ENCODE measurements at places on chromosomes 11 and 22.

DNA sequence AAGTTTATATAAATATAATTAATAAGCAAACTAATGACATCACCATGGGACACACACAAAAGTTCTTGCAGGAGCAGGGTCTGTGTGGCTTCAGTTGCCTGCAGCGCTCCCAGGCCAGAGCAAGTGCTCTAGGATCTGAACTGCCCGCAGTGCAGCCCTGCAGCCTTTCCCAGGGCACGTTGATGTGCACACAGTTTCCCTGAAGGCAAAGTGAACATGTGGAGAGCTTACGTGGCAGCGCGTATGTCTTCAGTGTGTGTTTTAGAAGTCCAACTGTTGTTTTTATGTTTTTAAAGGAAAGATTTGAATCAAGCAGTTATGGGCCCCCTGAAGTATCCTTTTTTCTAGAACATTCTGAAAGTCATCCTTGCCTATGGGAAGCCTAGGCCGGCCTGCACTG lies 1.2 kb upstream of the TIGD3 start:
- DNase-seq, result no peak

- DNase-seq, result peak; percentile 78
These were observed 4.9 kb downstream of the APOL3 start for GRCh38 chr22:36155702-36156101.

DNA sequence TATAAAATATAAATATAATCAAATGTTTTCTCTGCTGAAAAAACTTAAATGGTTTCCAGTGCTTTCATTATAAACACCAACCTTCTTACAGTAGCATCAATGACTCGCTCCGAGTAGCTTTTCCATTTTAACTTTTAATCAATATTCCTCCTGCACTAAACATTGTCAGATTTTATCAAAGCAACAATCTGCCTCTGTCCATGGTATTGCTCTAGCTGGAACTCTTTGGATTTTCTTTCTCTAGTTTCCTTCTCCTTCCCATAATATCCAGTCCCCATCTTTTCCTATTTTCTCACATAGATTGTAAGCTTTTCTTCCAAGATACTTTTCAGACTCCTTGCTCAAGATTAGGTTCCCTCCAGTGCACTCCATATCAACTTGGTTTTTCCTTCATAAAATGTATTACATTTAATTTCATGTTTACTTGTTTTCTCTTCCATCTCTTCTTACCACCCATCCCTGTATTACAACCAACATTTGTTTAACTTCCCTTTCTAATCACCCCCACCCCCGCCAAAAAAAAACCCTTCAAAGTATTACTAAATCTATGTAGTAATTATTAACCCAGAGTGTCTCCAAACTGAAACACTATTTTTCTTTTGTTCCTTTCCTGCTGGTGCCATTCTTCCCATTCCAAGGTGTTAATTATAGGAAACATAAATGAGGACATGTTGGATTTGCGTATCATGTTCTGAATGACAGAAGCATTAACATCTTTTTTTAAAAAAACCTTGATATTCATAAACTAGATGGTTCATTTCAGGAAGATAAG lies 716.5 kb downstream of the NELL1 start:
- DNase-seq, result no peak

DNA sequence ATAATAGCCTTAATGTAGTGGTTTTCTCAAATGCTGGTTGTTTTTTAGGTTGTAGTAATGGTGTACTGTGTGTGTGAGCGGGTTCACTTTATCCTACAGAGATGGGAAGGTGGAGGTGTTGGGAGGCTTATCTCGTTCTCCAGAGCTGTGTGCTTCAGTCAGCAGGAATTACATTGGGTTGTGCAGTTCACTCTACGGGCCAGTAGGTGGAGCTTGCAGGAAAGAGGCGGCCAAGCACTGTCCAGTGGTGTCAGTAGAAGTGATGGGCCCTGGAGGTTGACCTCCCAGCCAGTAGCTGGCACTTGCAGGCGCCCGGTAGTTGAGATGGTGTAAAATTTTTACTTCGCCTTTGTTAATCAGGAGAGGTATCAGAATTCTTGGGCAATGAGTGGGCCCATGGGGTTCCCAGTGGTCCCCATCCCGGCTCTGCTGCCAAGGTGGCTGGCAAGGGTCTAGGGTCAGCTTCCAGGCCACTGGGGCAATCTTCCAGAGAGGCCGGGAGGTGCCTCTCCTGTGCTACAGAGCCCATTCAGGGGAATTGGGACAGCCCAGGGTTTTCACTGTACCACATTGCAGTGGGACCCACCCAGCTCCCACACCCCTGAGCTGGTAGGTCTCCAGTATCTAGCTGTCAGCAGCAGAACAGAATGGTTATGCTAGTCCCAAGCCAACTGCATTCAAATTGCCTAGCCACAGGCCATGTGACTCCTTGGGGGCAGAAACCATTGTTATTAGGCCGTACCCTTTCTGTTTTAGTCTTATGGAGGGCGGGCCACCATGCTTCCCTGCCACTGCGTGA lies 43.9 kb downstream of the BIRC2 start:
- no peak for DNase-seq

- DNase-seq, result peak; percentile 35
These were observed 51.8 kb downstream of the C11orf71 start for GRCh38 chr11:114348200-114349191.

- DNase-seq, result no peak
These were observed 64.3 kb downstream of the SMIM38 start for GRCh38 chr11:69219991-69220390.

DNA sequence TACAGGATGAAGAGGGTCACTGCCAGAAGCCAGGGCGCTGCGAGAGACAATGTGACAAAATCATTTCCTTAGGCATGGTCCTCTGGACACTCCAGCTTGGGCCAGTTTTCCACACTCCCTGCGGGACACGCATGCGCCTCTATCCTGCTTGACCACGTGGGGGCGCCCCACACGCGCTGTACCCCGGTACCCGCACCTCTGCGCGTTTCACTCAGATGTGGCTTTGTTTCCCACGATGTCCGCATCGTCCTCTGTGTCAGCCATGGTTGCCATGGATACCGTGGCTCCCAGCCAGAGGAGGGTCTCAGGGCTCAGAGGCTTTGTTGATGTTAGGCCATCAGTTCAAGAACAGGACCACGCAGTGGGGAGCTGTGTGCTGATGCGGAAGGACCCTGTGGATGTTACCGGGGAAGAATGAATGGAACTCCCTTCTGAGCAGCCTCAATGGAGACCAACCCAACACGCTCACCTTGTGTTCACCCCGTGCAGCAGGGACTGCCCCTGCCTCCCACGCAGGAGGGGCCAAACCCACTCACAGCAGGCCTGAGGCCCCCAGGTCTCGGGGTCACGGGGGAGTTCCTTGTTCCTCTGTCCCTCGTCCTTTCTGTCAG lies 101.1 kb upstream of the SLC22A12 start:
- peak; percentile 37 for DNase-seq

GRCh38 chr11:128658502-128658901 lies 35.4 kb upstream of the FLI1 start:
- no peak for DNase-seq

GRCh38 chr11:118691926-118692830 lies 12.7 kb upstream of the TREH start:
- no peak for DNase-seq

GRCh38 chr11:79047321-79047720 lies 393.5 kb downstream of the TENM4 start:
- no peak for DNase-seq

DNA sequence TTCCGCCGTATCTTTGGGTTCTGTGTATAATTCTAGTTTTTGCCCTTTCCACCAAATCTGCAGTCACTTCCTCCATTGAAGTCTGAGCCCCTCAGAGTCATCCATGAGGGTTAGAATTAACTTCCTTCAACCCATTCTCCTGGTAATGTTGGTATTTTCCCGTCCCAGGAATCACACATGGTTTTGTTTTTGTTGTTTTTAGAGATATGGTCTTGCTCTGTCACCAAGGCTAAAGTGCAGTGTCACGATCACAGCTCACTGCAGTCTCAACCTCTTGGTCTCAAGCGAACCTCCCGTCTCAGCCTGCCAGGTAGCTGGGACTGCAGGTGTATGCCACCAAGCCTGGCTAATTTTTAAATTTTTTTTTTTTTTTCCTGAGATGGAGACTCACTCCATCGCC lies 18.7 kb downstream of the ZBED4 start:
- DNase-seq, result no peak

- no peak for DNase-seq
These were observed 84.6 kb upstream of the IZUMO1R start for GRCh38 chr11:94219771-94220170.

- DNase-seq, result no peak
These were observed 6.9 kb downstream of the LDHC start for GRCh38 chr11:18419040-18419439.

DNA sequence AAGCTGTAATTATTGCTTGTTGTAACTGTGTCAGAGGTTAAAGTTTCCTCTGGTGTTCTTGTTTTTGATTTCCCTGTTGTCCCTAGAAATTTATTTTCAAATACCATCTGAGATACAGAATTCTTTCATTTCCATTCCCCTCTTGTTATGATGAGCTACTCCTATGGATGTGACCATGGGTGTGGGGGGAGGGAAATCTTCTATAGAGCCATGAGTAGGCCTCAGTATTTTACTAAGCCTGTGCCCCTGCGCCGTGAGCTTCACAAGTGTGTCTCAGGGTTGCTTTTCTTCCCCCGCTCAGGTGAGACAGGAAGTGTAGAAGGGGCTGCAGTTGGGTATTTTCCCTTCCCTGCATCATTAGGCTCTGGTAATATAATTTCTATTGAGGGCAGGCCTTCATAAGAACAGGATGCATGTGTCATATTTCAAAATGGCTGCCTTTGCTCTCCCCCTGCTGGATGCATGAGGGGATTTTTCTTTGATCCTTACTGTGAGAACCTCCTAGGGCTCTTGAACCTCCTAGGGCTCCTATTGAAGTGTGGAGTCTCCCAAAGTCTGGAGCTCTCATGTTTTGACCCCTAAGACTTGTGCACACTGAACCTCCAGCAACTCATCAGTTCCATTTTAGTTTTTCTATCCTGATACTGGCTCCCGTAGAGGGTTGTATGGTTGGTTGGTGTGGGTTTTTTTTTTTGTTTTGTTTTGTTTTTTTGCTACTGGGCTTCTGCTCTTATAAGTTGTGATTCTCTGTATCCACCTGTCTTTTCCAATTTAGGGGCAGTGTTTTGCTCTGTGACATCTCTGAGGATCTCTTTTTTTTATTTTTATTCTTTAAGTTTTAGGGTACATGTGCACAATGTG lies 658.2 kb downstream of the NTM start:
- no peak for DNase-seq

GRCh38 chr11:40280159-40281051 lies 1179.0 kb downstream of the LRRC4C start:
- DNase-seq, result no peak

DNA sequence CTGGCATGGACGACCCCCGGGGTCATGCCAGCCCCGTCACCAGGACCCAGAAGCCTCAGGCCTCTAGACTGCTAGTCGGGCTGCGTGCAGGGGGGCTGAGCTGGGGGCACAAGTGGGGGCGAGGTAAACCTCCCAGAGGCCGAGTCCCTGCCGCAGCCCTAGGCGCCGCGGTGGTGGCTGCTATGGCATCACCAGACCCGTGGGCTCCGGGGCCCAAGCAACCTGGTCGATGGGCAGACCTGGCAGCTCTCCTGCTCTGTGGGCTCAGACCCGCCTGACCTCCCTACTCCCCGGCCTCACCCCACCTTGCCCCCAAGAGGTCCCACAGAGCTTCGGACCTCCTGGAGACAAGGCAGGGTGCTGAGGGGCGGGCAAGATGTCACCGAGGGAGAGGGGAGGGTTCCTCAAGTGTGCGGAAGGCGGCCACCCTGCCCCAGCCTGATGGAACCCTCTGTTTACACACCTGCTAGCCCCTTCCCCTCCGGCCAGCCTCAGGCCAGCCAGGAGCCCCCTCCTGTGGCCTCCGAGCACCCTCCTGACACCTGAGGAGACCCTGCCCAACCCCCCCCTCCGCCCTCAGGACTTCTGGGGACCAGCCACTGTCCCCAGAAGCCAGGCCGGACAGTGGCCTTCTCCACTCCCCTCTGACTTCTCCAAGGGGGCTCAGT lies 9.4 kb downstream of the IGF2 start:
- no peak for DNase-seq

DNA sequence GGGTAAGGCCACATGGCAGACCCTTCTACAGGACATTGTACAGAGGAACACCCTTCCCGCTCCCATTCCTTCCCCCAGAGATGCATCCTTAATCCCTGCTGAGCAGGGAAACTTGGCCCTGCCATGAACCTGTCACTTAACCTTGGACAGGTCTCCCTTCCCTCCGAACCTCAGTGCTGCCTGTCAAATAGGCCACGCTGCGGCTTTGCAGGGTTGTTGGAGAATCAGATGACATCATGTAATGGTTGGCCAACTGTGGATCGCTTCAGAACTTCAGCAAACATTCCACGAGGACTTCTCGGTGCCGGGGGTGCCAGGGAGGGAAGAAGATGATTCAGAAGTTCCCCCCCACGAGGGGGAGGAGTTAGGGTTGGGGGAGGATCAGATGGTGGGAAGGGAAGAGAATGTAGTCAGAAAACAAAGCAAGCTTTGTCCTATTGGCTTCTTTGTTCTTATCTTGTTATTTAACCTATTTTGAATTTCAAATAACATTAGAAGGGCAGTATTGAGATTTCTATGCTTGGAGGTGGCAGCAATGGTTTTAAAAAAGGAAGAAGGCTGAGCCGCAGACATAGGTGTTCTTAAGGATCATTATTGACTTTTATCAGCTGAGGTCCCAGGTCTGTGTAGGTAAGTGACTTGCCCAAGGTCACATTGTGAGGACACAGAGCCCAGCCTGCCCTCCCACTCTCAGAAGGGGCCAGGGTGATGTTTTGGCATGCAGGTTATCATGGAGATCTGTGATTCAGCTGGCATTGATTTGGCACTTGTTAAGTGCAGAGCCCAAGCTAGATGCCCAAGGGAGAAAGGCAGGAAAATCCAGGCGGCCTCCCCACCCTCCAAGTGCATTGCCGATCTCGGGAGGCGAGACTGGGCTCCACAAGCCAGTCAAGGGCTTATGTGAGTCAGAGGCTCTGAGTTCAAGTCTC lies 3.1 kb downstream of the CDC42EP1 start:
- peak; percentile 90 for DNase-seq

GRCh38 chr11:50077526-50077925 lies 44.9 kb downstream of the OR4C45 start:
- no peak for DNase-seq

GRCh38 chr11:133306019-133306418 lies 226.3 kb downstream of the OPCML start:
- DNase-seq, result no peak

GRCh38 chr11:37967635-37968034 lies 1369.6 kb upstream of the RAG2 start:
- no peak for DNase-seq

- no peak for DNase-seq
These were observed 53.3 kb upstream of the PTPN5 start for GRCh38 chr11:18844753-18845367.

- peak; percentile 49 for DNase-seq
These were observed 30.5 kb downstream of the LRRC10B start for GRCh38 chr11:61539006-61539405.

GRCh38 chr11:108733479-108734116 lies 68.7 kb downstream of the DDX10 start:
- DNase-seq, result no peak
